T47D (cell line): ENCODE measurements at places on chromosomes 6 and 20.

GRCh38 chr6:150016324-150017185 is 8.8 kb downstream of the RAET1L start:
- DNase-seq: peak; percentile 35

DNA sequence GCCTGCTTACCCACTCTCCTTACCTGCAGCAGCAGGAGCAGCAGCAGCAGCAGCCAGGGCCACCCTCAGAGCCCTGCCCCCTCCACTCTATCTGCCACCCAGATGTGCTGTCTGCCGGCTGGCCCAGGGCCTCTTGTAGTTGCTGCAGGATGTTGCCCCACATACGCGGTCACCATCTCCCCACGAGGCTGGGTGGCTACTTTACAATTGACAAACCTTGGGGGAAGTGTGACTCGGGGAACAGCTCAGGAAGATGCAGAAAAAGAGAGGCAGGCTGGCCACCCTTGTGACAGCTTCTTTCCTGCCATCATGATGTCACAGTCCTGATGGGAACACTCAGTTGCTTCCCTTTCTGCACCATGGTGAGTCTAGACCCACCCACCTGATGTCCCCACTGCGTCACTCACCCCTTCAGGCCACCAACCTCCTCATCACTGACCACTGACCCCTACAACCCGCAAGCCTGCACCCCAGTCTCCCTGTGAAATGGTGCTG is 14.5 kb downstream of the TREM1 start:
- DNase-seq: no peak

DNA sequence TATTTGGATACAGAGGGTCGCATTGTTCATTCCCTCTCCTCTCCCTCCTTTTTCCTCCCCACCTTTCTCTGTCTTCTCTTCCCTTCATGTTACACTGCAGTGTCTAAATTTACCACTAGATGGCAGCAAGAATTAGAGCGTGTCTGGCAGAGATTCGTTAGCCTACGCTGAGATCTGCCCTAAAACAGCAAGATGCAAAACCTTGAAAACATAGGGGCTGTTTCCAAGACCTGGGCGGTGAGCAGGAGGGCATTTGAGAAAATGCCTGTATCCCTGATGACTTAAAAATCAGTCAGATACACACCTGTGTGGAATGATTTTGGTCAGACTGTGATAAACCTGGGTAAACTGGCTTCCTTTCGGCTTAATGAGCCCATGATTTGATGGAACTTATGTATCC is 101.5 kb upstream of the ISM1 start:
- DNase-seq: peak; percentile 15

DNA sequence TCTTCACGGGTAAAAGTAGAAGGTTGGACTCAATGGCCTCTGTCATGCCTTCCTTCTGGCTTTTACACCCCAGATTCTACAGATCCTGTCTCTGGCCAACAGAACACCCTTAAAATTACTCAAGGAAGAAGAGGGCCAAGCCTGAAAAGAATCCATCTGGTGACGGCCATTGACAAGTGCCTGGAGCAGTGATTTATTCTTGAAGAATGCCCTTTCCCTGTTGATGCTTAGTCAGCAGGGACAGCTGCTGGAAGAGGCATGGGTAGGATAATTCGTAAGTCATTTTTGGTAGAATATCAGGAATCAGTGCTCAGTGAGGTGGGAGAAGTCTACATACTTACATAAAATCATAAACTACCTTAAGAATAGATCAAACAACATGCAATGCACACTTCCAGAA is 397.9 kb downstream of the SAMD5 start:
- DNase-seq: no peak

DNA sequence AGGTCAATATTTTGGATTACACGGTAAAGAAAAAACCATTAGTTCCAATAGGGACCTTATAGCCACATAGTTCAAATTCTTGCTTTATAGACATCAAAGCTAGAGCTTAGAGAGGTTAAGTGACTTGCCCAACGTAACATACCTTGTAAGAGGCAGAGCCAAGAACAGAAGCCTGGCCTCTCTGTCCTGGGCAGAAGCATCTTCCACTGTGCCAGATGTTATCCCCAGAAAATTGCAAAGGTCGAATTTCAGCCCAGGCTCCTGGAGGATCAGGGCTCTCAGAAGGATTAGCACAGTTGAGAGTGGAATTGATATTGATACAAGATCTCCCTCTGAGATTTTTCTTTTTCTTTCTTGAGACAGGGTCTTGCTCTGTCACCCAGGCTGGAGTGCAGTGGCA is 6.1 kb downstream of the SMIM28 start:
- DNase-seq: no peak

GRCh38 chr20:15823718-15824117 is 749.5 kb downstream of the KIF16B start:
- no peak for DNase-seq

GRCh38 chr6:151430886-151431285 is 21.0 kb downstream of the RMND1 start:
- DNase-seq: no peak
